ENCODE measurements at places on chromosomes 13 and 19.

- no peak for DNase-seq
These were observed 109.0 kb upstream of the RNF113B start for GRCh38 chr13:98285852-98286594.

- no peak for DNase-seq
These were observed 7.9 kb upstream of the SIGLEC9 start for GRCh38 chr19:51116736-51117286.

- DNase-seq, result no peak
These were observed 3.4 kb upstream of the EBI3 start for GRCh38 chr19:4225885-4226284.

GRCh38 chr13:25249001-25249543, 38.2 kb downstream of the MTMR6 start:
- no peak for DNase-seq

DNA sequence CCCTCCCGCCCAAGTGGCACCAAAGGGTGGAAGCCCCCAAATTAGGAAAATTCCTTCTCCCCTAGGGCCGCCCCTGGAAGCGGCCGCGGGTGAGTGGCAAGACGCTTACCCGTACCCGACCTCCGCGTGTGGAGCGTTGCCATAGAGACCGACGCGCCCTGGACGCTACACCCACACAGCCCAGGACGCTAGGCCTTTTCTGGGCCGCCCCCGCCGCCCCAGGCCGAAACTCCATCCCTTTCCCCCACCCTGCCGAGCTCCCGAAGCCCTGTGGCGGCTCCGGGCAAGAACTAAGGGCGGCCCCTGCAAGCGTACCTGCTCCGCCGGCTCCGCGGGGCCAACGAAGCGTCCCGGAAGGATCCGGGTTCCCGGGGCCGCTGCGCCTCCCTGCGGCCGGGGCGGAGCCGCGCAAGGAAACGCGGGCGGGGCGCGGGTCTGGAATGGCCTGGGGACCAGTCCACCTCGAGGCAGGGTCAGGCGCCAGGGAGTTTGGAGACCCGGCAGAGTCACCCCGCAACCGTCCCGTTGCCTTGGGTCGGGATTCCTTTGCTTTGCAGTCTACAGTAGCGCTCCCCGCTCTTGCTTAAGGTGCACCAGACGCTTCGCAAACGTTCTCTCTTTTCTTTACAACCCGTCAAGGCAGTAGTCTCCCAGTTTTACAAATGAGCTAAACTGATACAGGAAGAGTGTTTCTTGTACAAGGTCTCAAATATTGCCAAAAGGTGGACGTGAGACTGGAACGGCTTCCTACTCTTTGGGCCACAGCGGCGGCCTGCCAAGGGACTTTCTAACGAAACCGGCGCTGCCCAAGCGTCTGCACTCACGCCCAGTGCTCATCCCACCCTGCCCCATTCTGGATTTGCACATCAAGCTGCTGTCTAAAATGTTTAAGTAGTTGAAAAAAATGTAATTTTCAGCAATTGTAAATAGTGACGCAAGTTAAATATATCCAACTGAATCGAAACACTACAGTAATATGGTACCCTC, at the start of gene NEK5:
TSS of gene NEK5 (minus strand) at position 360 of the 987 bp plus-strand sequence. CDS start 1,591 bp downstream, outside the sequence.
- peak; percentile 71 for DNase-seq

GRCh38 chr13:89988206-89988605, 1359.3 kb upstream of the MIR17HG start:
- no peak for DNase-seq

DNA sequence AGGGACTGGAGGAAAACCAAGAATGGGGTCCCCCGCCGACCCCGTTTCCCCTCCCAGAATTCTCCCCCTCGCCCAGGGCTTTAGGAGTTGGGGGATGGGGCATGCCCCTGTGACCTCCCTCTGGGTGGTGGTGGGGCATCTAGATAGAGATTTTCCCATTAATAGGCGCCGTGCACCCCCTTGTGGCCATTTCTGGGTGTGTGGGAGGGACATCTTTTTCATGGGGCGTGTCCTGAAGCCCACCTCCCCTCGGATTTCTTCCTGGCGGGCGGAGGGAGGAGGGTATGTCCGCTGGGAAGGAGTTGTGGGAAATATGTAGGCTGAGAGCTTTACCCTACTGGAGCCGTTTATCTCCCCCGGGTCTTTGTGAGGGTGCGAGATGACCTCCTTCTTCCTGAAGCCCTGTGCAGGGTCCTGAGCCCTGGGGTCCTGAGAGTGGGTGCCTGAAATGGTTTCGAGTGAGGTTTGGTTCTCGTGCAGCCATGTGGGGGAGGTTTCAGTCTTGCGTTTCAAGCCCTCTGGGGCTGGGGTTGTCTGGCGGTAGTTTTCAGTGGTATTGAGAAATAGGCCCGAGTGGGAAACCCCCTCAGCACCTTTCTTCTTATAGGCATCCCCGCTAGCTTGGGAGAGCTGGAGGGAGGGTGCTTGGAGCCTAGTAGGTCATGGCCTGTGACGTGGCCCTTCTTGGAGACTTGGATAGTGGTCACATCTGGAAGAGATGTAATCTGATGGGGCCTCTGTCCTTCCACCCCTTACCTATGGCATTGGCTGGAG, 1.0 kb downstream of the PRMT1 start:
- peak; percentile 85 for DNase-seq

DNA sequence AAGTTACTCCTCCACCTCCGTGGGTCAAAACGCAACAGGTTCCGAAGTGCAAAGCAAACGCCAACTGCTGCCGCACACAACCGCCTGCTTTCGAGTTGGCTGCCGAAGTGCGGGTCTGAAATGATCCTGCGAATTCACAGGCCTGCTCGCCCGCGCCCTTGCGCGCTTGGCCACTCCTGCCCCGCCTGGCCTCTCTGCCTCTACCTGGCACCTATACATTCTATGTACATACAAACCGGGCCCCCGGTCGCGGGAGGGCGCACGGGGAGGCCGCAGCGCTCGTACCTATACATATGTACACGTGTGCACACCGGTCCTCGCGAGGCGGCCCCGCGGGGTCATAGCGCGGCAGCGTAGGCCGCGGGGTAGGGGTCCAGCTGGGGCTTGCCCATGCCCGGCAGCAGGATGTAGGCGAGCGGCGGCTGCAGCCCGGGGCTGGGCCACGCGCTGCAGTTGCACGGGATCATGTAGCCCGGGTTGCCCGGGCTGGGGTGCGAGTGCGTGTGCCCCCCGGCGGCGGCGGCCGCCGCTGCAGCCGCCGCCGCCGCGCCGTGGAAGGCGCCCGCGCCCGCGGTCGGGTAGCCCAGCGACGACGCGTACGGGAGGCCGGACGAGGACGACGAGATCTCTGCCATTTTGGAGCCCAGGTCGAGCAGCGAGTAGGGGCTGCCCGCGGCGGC, 1.3 kb downstream of the SOX21 start:
- DNase-seq, result no peak

- no peak for DNase-seq
These were observed 2.4 kb downstream of the CDX2 start for GRCh38 chr13:27966641-27967202.

DNA sequence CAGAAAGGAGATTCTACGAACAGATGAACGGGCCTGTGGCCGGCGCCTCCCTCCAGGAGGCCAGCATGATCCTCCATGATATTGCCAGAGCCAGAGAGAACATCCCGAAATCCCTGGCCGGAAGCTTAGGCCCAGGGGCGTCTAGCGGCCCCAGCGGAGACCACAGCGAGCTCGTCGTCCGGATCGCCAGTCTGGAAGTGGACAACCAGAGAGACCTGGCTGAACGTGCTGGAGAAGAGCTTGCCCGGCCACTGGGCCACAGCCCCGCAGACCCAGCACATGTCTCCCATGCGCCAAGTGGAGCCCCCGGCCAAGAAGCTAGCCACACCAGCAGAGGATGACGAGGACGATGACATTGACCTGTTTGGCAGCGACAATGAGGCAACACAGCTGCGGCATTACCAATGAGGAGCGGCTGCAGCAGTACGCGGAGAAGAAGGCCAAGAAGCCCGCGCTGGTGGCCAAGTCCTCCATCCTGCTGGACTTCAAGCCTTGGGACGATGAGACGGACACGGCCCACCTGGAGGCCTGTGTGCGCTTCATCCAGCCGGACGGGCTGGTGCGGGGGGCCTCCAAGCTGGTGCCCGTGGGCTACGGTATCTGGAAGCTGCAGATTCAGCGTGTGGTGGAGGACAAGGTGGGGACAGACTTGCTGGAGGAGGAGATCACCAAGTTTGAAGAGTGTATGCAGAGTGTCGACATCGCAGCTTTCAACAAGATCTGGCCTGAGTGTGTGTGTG, 78.8 kb upstream of the FRY start:
- DNase-seq, result no peak

DNA sequence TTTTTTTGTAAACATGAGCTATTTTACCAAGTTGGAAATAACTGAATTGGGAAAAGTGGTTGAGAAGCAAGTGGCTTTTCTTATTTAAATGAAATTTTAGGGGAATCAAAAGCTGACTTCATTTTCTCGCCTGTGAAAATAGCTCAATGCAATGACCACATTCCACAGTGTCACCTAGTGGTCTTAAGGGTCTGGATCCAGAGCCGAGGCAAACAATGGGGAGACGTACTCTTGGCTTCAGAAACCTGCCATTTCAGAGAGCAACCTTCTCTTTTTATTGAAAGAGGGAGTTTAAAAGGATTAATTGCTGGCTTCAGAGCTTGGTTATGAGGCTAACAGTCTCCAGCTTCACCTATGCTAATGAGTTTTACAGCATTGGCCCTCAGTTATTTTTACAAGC, 39.7 kb upstream of the RXFP2 start:
- no peak for DNase-seq

Measured in activated naive CD4-positive, alpha-beta T cell treated with anti-CD3 and anti-CD28 coated beads, Interleukin-2, amount 50 U/mL, for 72 hours (primary cell).